EL (cell line): ENCODE measurements at places on chromosomes 4 and X.

DNA sequence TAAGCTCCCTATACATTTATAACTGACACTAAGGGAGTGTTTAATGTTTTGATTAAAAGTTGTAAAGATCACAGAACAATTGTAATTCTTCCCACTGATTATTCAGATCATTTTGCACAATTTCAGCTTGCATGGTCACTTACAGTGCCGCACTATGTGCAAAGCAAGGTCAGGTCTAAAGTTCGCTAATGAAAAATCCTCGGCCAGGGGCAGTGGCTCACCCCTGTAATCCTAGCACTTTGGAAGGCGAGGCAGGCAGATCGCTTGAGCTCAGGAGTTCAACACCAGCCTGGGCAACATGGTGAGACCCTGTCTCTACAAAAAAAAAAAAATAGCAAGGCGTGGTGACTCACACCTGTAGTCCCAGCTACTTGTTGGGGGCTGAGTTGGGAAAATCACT, 57.0 kb downstream of the PKD2 start:
- no peak for DNase-seq

DNA sequence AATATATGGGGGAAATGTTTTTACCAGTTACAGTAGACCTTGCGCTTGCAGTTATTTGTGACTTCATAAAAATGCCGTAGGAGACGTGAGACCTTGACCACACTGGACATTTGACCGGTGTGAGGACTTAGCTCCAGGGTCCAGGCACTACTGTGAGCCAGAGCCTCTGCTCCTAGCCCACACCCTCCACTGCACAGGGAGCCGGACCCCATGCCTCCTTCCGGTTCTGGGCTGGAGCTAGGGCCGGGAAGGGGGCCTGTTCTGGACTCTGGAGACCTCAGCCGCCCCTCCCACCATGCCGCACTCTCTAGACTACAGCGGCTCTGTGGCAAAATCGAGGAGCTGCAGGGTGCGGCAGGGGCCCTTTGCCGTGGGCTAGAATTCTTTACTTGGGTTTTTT, 5.3 kb downstream of the PCGF3 start:
- no peak for DNase-seq

DNA sequence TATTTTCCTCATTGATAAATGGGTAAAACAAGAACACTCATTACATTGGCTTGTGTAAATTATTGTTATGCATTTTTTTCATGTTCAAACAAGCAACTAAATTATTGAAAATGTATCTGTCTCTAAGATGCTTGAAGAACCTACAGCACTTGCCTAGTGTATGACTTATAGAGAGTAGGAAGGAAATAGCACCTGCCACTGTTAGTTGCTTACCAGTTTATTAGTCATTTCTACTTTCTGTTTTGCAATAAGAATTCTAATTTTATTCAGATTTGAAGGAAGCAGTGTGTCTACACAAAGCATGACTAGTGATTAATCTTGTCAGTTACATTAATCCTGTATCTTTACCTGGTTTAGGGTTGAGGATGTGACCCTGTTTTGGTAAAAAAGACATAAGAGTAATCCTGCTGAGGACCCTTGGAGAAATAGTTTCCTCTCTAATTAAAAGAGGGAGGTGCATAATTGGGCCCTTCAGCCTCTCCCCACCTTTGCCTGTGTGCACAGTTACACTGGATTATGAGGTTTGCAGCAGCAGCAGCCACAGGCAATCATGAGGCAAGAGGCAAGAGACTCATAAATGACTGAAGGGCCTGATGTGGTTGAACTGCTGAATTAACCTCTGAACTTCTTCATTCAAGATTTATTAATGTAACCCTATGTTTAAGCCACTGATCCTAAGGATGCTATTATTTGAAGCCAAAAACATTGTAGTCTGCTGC, 1202.1 kb downstream of the ADGRL3 start:
- DNase-seq: no peak

DNA sequence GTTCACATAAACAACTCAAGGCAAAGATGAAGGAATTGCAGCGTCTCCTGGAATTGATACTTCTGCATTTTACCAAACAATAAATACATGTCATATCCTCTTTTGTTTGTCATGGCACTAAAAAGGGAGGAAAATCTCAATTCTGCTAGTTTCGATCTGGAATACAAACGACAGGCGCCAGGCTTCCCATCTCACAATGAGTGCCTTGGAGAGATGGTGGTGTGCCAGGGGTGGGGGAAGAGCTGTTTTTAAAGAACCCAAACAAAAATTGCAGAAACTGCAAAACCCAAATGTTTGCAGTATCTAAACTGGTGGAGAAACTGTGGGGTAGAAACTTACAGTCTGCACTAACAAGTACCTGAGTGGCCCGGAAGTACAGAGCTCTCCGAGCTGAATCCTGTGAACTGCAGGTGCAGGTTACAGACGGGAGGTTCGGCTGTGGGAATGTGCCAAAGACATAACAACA, 53.0 kb upstream of the KLF3 start:
- no peak for DNase-seq

DNA sequence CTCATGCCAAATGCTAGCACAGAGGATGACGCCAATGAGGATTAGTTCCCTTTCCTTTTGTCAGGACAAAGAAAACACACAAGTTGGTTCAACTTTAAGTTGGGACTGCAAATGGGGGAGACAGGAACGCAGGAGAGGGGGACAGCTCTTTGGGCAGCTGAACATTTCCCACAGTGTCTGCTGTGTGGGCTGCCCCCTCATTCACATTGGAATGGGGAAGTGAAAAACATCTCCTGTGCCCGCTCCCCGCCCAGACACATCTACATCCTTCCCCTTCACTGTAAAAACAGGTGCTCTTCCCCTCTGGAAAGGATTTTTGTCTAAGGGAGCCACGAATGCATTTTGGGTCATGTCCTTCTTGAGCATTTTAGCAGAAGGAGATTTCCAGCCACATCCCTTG, 44.5 kb upstream of the TBC1D9 start:
- no peak for DNase-seq

DNA sequence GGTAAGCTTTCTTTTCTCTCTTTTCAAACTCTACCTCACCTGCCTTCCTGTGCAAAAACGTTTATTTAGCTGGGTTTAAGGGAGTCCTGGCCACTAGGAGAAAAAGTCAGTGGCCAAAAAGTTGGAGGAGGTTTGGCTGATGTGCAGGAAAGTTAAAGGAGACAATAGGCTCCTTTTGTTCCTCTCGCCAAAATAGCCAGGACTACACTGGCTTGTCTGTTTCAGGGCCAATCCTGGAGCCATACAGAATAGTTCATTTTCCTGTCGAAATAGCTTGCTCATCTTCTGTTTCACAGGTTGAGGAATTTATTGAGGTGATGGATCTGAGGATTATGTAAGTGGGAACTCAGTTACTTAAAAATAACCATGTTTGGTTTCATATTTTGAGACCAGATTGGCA, 423 bp downstream of the HEPH start:
- DNase-seq: no peak

DNA sequence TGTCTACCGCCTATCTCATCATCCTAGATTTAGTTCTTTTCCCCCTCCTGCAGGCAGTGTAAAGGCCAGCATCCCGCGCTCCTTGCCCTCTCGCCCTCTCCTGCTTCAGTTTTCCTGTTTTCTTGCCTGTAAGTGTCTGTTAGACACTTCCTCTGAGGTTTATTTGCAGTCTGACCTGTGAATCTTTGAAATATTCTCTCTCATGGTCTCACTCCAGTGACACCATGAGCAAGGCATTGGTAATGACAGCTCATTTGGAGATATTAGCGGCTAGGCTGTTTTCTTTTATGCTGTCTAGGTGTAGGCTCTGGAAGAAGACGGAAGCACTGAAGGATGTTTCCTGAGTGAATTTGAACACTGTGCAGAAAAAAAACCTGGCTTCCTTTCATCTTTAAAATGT, 179.6 kb downstream of the KDR start:
- DNase-seq: no peak

DNA sequence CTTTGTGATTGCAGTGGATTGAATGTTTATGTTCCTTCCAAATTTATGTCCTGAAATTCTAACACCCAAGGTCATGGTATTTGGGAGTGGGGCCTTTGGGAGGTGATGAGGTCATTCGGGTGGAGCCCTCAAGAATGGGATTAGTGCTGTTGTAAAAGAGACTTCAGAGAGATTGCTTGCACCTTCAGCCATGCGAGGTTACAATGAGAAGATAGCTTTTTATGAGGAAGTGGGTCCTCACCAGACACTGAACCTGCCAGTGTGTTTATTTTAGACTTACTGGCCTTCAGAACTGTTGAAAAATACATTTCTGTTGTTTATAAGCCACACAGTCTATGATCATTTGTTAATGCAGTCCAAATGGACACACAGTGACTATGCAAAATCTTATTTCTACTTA, 161.0 kb upstream of the GPRIN3 start:
- no peak for DNase-seq

DNA sequence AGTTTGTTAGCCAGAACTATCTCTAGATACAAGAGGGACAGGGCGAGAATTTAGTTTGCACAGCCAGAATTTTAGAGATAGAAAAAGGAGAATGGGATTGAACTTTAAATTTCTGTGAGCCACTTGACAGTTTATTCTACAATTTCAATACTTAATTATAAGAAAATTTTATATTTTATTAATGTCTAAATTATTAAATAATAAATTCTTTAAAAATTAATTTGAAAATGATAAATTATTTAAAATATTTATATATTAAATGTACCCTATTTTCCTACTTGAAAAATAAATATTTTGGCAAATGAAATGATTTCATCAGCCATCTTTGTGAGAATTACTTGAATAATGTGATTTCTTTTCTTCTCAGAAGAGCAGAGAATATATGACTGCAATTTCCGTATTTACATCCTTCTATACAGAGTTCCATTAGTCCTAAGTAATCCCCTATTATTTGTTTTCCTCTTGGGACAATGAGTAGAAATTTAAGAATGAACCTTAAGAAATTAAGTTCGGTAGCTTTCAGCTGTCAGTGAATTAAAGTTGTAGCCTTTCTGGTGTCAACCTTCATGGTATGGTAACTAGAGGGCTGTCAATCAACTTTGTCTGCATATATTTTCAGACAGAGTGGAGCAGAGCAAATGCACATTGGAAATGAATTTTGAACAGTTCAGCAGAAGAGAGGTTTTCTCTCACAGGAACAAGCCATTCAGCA, 763.9 kb downstream of the PCDH18 start:
- no peak for DNase-seq

- DNase-seq: no peak
Observed at GRCh38 chr4:86981789-86982188, 47.0 kb downstream of the AFF1 start.

DNA sequence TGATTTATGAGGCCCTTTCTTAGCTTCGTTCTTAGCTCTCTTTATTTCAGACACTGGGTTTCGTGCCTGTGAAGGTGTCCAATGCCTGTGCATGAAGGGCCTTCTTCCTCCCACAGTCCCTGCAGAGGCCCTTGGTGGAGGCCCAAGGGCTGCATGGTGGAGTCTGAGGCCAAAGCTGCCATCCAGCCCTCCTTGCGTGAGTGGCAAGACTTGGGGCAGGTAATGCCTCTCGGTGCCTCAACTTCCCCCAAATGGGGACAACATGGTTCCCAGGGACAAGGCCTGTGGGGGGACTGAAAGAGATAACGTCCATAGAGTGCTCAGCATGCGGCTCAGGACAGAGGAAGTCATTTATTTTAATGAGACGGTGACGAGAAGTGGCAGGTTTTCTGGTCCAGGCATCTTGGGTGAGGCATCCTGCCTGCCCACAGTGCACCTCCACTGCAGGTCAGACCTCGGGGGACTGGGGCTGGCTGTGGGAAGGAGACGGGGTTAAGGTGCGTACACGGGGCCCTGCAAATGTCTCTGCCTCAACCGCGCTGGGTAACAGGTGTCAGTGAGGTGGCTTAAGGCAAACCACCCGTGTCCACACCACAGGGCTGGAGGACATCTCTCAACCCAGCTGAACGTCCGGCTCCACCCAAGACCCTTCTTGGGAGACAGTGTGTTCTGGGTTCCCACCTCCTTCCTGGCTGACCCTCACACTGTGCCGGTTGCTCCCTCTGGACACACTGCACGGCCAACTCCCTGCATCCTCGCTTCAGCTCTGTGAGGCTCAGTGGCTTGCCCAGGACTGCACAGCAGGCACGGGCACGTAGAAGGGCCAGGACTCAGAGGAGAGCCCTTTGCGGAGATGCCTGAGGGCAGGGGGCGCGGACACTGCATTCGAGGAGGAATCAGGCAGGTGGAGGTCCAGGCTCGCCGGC, 50.5 kb downstream of the PSAPL1 start:
- DNase-seq: no peak

- no peak for DNase-seq
Observed at GRCh38 chr4:178165951-178166308, 723.7 kb upstream of the AGA start.

GRCh38 chr4:101252721-101253120, 94.6 kb downstream of the PPP3CA start:
- peak; percentile 11 for DNase-seq

DNA sequence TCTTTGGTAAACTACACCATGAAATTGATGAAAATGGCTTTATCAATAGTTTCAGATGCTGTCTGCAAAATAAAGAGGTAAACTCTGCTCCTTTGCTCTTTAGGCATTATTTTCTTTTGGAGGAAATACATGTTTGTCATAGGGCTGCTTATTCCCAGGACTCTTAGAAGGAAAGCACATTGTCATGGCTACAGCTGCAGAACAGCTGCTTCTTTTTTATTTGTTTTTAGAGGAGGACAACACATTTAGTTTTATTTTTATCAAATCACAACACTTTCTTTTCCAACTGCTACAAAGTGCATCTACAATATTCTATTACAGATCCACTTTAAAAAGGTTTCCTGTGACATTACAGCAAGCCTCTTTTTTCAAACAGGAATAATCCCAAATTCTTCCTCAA, 12.7 kb upstream of the HPF1 start:
- DNase-seq: no peak

GRCh38 chr4:68451246-68452211, 4.3 kb downstream of the TMPRSS11E start:
- DNase-seq: no peak

DNA sequence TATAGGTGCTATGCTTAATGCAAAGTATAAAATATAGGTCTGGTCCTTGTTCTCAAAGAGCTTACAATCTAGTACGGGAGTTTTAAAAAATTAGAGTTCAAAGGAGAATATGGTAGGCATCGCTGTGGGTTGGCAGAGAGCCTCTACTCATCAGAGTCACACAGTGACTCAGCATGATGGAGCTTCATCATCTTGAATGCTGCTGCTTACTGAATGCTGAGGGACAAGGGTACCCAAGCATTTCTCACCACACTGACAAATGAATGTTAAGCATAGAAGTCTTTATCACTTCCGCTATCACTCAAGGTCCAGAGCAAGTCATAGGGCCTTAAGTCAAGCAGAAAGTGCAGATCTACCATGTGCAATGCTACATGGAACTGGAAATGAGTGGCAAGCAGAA, 268.6 kb upstream of the IGFBP7 start:
- peak; percentile 83 for DNase-seq

GRCh38 chr4:164768516-164768915, 14.6 kb downstream of the SMIM31 start:
- DNase-seq: peak; percentile 0

DNA sequence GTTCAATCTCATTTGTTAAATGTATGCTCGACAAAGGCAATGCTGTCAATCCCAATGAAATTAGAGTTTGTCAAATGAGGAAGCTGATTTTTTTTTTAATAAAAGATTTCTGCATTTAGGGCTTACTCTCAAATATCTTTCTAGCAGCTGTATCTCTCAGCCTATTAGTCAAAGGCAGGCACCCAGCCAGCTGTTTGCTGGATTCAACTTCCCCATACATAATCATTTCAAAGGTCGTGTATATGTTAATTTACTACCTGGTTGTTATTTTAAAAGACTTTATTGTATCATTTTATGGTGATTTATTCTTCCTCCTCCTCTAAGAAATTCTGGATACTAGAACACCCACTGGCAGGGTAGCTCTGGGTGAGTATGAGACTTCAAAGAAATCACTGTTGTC, 27.1 kb downstream of the RAI2 start:
- DNase-seq: no peak

- no peak for DNase-seq
Observed at GRCh38 chr4:148366251-148366650, 76.0 kb downstream of the NR3C2 start.
